ENCODE measurements at places on chromosomes 1 and 21.

DNA sequence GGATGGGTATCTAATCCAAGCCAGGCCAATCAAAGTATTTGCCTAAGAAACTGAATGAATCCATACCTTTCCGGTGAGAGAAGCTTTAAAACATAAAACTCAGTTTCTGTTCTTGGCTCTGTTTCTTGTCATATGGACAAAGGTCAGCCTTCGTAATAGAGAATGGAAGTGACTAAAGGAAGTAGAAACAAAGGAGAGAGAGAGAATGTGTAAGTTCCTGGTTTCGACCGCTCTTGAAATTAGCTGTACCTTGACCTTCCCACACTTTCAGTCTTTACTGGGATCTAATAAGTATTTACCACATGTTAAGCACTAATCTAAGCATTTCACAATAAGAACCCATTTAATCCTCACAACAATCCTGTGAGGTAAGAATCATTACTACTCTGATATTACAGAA lies 19.6 kb upstream of the CLCA4 start:
- DNase-seq = no peak

DNA sequence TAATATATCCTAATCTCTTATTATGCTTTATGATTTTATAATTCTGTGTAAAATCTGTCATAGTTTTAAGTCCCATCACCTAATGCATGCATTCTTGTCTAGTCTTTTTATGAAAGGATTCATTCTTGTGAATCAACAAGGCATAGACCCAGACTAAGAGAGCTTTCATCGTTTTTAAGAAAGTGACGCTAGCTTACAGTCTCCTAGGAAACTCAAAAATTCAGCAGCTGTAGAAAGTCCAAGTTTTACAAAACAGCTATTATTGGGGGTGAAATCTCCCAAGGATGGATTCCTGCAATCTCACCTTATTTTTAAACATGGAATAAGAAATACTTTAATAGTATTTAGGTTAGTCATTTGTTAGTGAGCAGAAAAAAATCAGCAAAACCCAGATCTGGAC lies 104.7 kb downstream of the NCAM2 start:
- no peak for DNase-seq

DNA sequence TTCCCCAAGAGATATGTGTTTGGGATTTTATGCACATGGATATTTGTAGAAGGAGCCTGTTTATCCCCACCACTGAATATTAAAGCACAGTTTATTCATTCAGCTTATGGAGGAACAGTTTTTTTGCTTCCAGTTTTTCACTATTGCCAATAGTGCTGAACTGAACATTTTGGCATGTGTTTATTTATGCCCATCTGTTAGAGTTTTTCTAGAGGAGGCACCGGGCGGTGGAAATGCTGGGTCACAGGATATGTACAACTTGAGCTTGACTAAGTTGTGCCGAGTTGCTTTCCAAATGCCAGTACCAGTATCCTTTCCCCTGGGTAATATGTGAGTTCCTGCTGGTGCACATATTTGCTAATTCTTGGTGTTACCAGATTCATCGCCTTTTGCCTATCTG lies 111.3 kb downstream of the GREM2 start:
- DNase-seq = peak; percentile 37

DNA sequence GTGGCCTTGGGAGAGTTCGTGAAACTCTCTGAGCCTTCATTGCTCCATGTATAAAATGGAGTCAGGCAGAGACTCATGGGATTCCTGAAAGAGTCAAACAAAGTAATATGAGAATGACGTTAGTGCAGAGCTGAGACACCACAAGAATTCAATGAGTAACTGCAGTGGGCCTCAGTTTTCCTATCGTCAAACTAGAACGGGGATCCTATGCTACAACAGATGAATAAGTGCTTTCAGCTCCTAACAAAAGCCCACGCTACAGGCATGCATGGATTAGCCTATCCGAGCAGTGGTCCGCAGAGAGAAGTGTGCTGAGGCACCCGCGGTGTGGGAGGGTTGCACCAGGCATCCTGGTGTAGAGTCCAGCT lies 124.7 kb downstream of the SYF2 start:
- peak; percentile 67 for DNase-seq

DNA sequence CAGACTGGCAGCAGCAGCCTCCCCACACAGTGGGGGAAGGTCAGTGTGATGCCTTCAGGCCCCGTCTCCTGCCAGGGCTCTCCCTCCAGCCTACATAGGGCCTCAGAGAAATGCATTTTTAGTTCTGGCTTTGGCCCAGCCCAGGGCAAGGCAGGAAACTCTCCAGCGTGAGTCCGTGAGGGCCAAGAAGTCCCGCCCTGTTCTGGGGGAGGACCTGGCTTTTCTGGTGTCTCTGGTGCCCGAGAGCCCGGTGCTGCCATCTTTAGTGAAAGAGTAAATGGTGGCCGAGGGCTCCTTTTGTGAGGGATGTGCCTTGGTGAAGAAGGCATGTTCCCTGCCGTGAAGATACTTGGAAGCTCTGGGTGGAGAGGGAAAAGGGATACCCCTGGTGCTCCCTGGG lies 14.8 kb upstream of the DIP2A start:
- no peak for DNase-seq

- DNase-seq = no peak
Observed at GRCh38 chr1:229859026-229859425, 208.0 kb upstream of the GALNT2 start.

DNA sequence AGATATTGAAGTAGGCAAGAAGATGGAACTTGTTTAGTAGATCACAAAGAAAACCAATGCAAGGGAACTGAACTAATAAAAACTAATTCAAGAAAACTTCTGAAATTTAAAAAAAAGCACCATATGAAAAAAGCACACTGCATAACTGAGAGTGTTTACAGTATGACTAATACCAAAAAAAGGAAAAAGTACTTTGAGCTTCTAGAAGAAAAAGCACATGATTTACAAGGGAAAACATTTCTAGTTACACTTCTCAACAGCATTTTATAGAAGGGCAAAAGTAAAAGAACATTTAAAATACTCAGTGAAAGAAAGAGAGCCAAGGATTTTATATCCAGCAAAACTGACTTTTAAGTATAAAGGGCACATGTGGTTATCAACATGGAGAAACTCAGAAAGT lies 233.6 kb downstream of the RPS6KC1 start:
- peak; percentile 47 for DNase-seq

DNA sequence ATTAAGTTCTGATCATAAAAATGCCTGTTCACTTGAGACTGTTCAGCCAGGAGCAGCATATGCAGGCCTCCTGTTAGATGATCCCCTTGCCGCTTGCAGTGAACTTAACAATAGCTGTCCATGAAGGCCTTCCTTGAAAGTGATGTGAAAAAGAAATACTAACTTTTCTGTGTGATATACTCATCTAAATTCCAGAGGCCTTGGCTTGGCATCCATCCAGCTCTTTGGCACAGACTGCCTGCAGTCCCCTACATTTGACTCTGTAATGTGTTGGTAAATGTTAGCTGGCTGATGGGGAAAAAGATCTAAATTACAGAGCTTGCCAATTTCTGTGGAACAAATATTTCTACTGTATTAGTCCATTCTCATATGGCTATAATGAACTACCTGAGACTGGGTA lies 73.7 kb downstream of the KCNK2 start:
- DNase-seq = peak; percentile 14

DNA sequence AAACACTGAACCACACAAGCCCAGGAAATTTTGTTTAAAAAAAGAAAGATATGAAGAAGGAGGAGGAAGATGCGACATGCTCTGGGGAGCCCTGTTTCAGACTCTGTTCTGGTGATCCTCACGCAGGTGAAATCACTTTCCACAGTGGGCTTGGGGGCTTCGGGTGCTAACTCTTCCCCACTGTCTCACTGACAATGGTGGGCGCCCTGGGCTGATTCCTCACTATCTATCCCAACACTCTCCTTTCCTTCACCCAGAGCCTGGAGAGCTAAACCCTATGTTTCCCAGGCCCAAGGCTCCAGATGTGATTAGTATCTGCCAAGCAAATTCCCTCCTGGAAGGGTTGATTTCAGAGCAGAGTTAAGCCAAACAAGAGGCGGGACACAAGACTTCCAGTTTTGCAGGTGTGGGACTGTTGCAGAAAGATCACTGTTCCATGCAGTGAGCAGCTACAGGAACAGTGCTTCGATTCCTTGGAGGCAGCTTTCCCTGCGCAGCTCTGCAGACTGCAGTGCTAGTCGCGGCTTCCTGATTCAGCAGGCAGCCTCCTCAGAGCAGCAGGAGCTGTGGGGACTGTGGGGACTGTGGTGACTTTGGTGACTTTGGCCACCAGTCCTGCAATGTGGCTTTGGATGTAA lies 168.3 kb downstream of the RHOU start:
- peak; percentile 11 for DNase-seq

DNA sequence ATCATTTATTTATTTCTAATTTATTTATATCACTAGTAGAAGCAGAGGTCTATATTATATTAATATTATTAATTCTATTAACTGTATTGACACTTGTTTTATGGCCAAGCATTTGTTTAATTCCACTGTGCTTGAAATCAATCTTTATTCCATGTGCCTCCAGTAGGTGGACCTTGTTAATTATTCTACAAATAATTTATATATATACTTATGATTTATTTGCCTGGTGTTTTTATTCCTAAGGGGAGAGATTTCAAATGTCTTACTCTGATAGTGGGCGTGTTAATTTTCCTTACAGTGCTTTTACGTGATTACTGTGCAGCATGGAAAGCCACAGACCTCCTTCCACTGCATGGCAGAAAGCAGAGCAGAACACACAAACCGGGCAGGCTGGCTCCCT lies 17.5 kb upstream of the OR6N2 start:
- no peak for DNase-seq

DNA sequence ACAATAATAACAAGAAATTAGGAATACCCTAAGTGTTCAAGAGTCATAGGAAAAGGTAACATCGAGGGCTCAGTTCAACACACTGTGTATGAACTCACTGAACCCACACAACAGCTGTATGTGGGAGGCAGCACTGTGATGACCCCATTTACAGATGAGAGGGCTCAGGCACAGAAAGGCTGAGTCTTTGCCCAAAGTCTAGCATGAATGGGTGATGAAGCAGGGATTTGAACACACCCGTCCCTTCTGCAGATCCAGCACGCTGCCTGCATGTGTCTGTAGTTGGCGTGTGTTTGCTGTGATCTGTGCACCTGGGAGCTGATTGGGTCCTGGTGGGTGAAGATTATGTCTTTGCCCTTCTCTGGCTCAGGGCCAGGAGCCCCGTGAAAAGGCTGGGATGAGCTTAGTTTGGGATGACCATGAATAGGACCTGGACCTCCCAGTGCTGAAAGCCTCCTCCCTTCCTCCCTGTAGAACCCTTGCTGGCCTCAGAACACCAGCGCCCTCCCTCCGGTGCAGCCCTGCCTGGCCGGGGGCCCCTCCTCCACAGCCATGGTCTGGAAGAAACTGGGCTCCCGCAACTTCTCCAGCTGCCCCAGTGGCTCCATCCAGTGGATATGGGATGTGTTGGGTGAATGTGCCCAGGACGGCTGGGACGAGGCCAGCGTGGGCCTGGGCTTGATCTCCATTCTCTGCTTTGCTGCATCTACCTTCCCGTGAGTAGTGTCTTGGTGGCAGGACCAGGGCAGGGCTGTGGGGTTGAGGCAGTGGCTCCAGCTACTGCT lies 5.2 kb downstream of the SLC66A1 start:
- DNase-seq = no peak

- DNase-seq = no peak
Observed at GRCh38 chr1:33743221-33743998, 120.5 kb upstream of the HMGB4 start.

GRCh38 chr1:75985827-75986226 lies 53.6 kb upstream of the ASB17 start:
- no peak for DNase-seq

DNA sequence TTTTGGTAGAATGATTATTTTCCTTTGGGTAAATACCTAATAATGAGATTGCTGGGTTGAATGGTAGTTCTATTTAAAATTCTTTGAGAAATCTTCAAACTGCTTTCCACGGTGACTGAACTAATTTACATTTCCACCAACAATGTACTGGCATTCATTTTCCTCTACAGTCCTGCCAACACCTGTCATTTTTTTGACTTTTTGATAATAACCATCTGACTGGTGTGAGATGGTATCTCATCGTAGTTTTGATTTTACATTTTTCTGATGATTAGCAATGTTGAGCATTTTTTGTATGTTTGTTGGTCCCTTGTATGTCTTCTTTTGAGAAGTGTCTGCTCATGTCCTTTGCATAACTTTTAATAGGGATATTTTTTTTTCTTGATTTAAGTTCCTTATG lies 23.5 kb downstream of the KCNK2 start:
- DNase-seq = no peak

- DNase-seq = peak; percentile 52
Observed at GRCh38 chr1:115098979-115099692, 9.8 kb upstream of the TSPAN2 start.

DNA sequence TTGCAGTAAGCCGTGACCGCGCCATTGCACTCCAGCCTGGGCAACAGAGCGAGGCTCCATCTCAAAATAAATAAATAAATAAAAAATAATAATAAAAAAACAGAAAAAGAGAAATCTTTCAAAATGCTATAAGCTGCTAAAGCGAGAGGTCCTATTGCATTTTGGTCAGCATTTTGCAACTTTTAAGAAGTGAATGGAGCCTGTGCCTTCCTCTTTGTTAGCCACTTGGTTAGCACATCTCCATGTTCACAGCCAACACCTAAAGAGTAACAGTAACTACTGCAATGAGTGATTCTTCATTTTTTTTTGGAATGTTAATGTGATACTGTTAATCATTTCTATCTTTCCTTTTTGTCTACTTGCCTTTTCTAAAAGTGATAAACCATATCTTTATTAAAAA lies 80.6 kb downstream of the ERG start:
- DNase-seq = no peak

DNA sequence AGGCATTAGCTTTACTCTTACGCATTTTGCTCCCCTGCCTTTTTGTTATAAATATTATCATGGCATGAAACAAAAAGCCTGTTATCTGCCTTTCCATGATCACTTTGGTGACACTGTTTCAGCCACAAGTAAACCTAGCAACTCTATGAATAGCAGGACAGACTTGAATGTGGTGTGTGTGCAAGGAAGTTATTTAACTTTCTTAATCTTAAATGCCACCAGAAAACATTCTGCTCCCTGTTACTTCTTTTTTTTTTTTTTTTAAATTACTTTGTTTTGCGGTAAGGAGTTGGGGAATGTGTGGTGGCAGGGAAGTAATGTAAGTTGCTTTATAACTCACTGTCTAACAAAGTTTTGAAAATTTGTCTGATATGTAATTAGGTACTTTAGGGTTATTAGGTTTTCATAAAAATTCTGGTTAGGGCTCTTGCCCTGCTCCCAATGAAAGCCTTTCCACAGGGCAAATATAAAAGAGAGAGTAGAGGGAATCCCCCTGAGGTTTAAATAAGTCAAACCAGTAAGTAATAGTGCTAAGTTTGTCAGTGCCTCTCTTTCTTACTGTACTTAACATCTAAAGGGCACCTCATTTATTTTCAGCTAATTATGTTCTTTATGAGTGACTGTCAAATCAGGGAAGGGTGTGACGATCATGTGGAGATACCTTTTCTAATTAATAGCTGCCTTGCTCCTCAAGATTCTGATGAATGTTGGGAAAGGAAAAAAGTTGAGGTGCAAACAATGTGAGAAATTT lies 39.5 kb downstream of the RASAL2 start:
- no peak for DNase-seq

All from AG08395 (cell line).